ENCODE measurements at places on chromosomes 11 and 22.

DNA sequence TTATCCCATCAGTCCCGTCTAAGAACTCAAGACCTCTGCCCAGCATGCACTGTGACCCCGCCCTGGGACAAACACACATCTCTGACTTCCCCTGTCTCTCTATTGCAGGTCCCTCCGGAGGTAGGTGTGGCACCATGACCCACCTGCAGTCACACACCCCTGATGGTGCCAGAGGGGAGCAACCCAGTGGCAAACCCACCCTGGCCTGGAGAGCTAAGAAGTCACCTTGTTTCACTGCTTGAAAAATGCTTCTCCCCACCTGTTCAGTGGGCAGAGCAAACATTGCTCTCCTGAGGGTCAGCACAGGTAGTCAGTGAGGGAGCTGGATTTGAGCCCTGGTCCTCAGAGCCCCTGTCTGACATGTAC is 23.9 kb downstream of the CAPN1 start:
- no peak for DNase-seq

- no peak for DNase-seq
Observed at GRCh38 chr11:124700028-124700427, 26.3 kb downstream of the SPA17 start.

DNA sequence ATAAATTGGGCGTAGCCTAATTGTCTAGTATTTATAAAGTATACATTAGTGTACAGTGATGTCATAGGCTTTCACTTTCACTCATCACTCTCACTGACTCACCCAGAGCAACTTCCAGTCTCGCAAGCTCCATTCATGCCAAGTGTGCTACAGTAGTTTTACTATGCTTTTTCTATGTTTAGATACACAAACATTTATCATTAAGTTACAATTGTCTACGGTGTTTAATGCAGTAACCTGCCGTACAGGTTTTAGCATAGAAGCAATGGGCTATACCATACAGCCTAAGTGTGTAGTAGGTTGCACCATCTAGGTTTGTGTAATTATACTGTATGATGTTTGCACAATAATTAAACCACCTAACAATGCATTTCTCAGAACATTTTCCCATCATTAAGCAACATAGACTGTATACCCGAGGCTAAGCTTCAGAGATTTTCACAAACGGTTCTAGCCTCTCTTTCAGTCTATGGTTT is 17.5 kb downstream of the OR9G1 start:
- no peak for DNase-seq

DNA sequence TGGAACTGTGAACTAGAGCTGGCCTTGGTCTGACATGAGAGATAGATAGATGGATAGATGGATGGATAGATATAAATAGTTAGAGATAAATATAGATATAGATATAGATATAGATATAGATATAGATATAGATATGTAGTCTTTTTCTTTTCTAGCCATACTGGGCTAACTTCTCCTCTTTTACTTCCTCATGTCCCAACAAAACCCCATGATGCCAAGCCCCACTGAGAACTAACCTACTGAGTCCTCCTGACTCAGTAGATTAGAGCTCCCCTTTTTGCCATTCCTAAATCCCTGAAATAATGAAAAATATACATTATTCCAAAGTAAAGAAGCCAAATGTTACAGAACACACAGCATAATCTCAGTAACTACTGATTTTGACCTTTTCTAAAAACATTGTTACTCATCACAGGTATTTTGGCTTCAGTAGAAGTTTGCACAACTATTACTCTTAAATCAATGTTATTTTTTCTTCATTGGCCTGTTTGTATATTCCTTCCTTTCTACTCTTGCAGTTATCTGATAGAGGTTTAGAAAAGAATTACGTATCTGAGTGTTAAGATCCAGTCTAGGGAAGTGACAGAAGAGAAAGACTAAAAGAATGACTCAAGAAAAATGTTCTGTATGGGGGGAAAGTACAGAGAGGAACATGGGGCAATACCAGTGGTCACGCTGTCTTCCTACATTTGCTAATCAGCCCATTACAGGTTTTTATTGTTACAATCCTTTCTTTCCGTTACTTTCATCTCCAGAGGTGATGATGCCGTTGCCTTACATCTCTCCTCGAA is 6.0 kb upstream of the OR10D3 start:
- DNase-seq, result no peak

- no peak for DNase-seq
Observed at GRCh38 chr11:99795999-99796398, 775.2 kb downstream of the CNTN5 start.

DNA sequence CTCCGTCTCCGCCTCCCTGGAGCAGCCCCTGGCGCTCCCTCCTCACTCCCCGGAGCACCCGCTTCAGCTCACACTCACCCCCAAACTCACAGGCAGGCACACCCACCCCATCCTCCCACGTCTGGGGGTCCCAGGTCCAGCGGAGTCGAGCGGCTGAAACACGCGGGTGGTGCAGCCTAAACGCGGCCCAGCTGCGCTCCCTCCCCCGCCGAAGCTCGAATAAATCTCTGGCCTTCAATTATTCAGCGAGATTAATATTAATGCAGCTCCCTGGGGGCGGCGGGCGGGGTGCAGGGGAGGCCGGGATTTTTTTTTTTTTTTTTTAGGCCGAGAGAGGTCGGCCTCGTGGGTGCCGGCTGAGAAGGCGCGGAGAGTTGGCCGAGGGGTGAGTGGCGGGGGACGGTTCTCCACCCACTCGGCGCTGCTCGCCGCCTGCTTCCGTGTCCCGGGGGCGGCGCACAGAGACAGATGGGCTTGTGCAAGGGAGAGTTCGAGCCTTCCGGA is 524 bp upstream of the SLC1A2 start:
- no peak for DNase-seq

- no peak for DNase-seq
Observed at GRCh38 chr11:100930185-100930778, 199.3 kb downstream of the PGR start.

DNA sequence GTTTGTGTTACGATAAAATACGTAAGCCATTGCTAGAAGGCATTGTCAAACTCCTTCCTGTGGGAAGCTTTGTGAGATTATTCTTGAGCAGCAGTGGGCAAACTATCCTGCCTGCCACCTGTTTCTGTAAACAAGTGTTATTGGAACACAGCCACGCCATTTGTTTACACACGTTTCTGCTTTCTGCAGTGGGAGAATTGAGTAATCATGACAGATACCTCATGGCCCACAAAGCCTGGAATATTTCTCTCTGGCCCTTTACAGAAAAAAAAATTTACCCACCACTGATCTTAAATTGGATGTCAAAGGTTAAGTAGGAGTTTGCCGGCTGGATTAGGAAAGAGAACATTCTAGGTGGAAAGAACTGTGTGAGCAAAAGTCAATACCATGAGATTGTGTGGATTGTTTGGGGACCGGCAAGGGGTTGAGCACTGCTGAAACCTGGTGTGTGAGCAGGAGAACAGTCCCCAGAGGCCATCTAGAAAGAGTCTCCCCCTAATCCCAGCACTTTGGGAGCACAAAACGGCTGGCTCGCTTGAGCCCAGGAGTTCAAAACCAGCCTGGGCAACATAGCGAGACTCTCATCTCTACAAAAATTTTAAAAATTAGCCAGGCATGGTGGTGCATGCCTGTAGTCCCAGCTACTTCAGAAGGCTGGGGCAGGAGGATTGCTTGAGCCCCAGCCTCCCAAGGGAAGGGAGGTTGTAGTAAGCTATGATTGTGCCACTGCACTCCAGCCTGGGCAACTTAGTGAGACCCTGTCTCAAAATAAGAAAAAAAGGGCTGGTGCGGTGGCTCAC is 6.0 kb upstream of the PLA2G6 start:
- DNase-seq, result no peak

DNA sequence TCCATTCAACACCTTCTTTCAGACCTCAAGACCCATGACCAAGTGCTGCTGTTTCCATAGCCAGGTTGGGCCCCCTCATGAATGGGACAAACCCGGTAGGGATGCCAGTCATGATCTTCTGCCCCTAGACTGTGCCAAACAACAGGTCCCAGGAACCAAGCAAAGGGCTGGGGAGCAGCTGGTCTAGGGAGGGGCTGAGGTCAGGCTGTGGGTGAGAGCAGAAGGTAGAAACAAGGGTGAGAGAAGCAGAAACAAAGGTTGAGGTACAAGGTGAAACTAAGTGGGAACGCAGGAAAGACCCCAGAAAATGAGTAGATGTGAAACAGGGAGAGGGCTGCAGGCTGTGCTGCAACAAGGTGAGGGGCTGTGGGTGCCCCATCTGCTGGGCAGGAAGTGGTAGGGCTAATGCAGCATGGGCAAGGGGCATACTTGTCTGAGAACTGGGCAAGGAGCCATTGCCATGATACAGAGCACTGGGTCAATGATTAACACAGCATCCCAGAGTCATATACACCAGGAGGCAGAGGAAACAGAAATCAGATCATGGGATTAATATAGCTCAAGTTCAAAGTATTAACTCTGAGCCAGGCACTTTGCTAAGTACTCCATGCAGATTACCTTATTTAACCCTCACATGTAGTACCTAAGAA is 45.9 kb downstream of the SLC1A2 start:
- no peak for DNase-seq

GRCh38 chr11:45300715-45301114 is 14.6 kb upstream of the SYT13 start:
- DNase-seq, result no peak

- no peak for DNase-seq
Observed at GRCh38 chr22:47225931-47226633, 463.6 kb downstream of the TBC1D22A start.

- no peak for DNase-seq
Observed at GRCh38 chr22:47280301-47280700, 517.9 kb downstream of the TBC1D22A start.

DNA sequence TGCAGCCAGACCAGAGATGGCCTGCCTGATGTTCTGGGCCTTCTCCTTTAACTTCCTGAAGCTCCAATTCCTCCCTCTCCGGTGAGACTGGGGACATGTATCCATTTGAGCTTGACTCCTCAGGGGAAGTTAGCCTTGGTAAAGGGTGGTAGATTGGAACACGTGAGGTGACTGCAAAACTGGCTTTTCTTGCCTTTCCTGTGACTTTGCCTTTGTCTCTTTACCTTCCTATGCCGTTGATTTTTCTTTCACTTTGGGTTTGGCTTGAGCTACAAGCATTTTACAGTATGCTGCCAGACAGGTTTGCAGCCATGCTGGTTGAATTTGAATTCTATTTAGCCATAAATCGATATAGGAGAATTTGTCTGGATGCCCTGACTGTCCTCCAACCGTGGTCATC is 16.8 kb upstream of the GLYATL1 start:
- no peak for DNase-seq

DNA sequence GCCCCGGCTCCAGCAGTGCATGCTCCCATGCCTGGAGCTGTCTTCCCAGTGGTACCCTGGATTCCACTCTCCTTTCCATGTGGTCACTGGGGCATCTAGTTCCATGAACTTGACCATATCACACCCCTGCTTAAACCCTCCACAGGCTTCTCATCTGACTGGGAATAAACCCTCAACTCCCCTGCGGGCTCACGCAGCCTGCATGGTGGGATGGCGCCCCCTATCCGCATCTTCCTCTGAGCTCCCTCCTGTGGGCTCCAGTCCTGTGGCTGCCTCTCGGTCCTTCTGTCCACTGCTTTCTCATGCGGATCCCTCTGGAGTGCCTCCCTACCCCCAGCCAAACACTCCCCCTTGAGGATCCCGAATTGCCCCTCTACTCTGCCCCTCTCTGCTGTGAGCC is 41.4 kb upstream of the TTLL12 start:
- no peak for DNase-seq

GRCh38 chr11:94103471-94103870 is 25.2 kb upstream of the PANX1 start:
- no peak for DNase-seq

- DNase-seq, result no peak
Observed at GRCh38 chr11:47552056-47552565, 821 bp downstream of the CELF1 start.

DNA sequence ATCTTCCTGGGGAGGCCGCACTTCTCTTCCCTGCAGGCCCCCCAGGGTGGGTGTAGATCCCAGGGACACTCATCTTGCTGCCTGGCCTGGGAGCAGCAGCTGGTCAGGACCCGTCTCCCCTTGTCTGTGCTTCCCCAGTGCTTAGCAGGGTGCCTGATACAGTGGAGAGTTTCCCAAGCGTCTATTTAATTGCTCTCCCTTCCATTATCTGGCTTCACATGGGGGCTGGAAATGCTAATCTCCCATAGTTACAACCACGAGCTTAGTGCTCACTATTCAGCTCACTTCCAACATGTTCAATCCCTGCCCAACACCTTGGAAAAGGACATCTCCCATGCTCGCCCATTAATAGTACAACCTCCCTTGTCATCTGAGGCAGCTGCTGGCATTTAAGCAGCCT is 100.5 kb downstream of the DSCAML1 start:
- DNase-seq, result no peak

DNA sequence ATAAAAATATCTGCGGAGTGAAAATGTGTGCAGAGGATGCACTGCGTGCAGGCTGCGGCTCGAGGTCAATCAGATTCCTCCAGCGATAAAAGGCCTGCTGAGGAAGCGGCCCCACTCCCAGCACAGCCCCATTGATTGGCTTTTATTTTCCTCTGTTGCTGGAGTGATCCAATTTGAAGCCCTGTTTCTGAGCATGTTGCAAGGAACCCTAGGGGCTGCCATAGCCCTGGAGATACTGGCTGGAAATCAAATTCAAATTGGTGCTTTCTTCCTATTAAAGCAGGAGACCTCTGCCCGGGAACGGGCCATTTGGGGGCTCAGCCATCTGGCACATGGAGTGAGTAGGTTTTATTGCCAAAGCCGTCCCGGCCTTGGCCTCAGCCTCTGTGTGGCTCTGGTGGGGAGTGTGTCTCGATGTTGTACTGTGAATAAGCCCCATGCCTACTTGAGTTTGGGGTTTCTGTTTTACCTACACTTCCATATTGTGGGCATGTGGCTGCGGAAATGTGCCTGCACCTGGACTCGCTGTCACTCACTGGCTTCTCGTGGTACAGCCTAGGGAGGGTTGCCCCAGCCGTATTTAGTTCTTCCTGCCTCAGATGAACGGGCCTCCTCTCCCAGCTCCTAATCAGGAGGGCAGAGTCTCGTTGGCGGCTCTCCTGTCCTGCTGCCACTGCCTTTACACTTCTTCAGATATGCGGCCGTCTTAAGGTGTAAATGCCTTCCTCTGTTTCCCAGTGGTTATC is 25.6 kb downstream of the PARVB start:
- no peak for DNase-seq

- DNase-seq, result no peak
Observed at GRCh38 chr22:32916025-32916424, 114.5 kb downstream of the TIMP3 start.

GRCh38 chr11:60905551-60906113 is 753 bp downstream of the PRPF19 start:
- no peak for DNase-seq

Data from BJ (cell line).